T-helper 17 cell (primary cell): ENCODE measurements at places on chromosomes 5 and 9. TPM values are rescaled to one million over a fixed set of nuclear protein-coding genes. Genes with fewer than 3 reads are reported as not detected.

- H3K4me3 ChIP-seq: no peak overlapping the region
- no peak overlapping the region for H3K27ac ChIP-seq
- H3K27me3 ChIP-seq: peaks cover 36% of the 10 kb centered on the region
- H3K36me3 ChIP-seq: no peaks in the 10 kb centered on the region
- no peaks in the 10 kb centered on the region for H3K4me1 ChIP-seq
- no peak for DNase-seq
These were observed 319.9 kb downstream of the SPOCK1 start for GRCh38 chr5:137179203-137179602.

GRCh38 chr5:10393491-10393890 is 40.0 kb downstream of the MARCHF6 start:
- peaks cover 11% of the 10 kb centered on the region for H3K36me3 ChIP-seq
- peaks cover 12% of the 10 kb centered on the region for H3K4me1 ChIP-seq
- DNase-seq: no peak

- peaks cover 2% of the 10 kb centered on the region for H3K36me3 ChIP-seq
- no peak overlapping the region for H3K4me3 ChIP-seq
- H3K27me3 ChIP-seq: peaks cover 23% of the 10 kb centered on the region
These were observed 126.9 kb downstream of the PAPPA start for GRCh38 chr9:116280529-116280928.

DNA sequence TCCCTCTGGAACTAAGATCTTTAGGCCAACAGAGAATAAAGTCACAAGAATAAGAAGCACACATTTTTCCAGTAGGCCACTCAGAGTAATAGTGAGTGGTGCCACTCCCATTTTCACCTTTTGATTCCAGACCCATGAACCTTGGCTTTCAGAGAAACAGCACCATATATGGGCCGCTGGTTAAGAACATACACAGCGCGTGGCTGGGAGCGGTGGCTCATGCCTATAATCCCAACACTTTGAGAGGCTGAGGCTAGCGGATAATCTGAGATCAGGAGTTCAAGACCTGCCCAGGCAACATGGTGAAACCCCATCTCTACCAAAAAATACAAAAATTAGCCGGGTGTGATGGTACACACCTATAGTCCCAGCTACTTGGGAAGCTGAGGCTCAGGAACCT is 15.6 kb upstream of the PTGES start:
- H3K27me3 ChIP-seq: peaks cover 9% of the 10 kb centered on the region
- no peak overlapping the region for H3K4me3 ChIP-seq
- no peaks in the 10 kb centered on the region for H3K36me3 ChIP-seq
- no peaks in the 10 kb centered on the region for H3K4me1 ChIP-seq

- H3K27ac ChIP-seq: no peak overlapping the region
- no peak overlapping the region for H3K4me3 ChIP-seq
- H3K4me1 ChIP-seq: peaks cover 21% of the 10 kb centered on the region
- no peak for DNase-seq
- no peaks in the 10 kb centered on the region for H3K27me3 ChIP-seq
- peaks cover 10% of the 10 kb centered on the region for H3K36me3 ChIP-seq
These were observed 117.3 kb downstream of the GDNF start for GRCh38 chr5:37722236-37723161.

DNA sequence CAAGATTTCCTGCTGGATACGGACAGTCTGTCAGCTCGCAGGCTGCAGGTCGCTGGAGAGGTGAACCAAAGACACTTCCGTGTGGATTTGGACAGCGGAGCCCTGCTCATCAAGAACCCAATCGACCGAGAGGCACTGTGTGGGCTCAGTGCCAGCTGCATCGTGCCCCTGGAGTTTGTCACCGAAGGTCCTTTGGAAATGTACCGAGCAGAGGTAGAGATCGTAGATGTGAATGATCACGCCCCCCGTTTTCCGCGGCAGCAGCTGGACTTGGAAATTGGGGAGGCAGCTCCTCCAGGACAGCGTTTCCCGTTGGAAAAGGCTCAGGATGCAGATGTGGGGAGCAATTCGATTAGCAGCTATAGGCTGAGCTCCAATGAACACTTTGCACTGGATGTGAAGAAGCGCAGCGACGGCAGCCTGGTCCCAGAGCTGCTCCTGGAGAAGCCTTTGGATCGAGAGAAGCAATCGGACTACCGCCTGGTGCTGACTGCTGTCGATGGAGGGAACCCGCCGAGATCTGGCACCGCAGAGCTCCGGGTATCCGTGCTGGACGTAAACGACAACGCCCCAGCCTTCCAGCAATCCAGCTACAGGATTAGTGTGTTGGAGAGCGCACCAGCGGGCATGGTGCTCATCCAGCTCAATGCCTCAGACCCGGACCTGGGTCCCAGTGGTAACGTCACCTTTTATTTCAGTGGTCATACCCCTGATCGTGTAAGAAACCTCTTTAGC is 658 bp downstream of the PCDHGC4 start:
- H3K4me1 ChIP-seq: peaks cover 2% of the 10 kb centered on the region
- no peak for DNase-seq
- H3K27me3 ChIP-seq: peaks cover 96% of the 10 kb centered on the region
- no peaks in the 10 kb centered on the region for H3K36me3 ChIP-seq
- H3K4me3 ChIP-seq: no peak overlapping the region

DNA sequence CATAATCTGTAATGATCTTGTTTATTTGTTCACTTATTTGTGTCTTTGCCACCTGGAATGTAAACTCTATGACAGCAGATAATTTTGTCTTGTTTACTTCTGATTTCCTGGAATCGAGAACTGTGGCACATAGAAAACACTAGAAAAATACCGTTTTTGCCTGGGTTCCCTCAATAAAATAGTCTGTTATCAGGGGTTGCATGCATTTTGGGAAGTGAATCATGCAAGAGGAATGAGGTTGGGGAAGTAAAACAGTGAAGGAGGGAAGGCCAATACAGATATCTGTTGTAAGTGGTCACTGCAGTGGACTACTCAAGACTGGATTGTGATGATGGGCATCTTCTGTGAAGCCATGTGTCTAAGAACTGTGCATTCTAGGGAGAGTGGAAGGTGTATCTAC is 45.2 kb upstream of the IL6ST start:
- no peaks in the 10 kb centered on the region for H3K36me3 ChIP-seq
- H3K4me3 ChIP-seq: no peak overlapping the region
- H3K4me1 ChIP-seq: peaks cover 8% of the 10 kb centered on the region

DNA sequence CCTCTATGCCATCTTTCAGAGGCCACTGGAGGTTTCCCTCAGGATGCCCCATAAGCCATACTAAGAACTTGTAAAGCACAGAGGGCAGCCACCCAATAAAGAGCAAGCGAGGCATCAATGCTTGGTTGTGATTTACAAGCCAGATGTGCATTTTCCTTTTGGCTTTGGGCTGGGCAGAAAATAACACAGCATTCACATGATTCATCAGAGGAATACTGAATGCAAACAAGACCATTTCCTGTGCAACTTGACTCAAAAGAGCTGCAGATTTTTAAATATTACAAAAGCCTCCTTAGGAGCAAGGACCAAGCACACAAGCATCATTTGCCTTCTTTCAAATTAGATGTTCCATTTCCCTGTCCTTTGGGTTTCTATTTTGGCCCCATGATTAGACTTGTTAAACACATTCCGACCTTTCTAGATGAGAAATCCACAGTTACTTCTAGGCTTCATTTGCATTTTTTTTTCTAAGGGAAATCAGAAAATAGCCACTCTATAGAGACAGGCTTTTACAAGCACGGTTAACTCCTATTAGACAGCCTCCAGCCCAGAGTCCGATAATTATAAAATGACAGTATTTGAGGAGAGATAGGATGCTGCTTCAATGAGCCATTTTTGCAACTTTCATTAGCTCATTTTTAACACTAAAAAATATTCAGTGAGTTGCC is 207.8 kb downstream of the SEMA5A start:
- H3K4me3 ChIP-seq: no peak overlapping the region
- DNase-seq: no peak
- H3K27me3 ChIP-seq: no peaks in the 10 kb centered on the region
- H3K4me1 ChIP-seq: no peaks in the 10 kb centered on the region

DNA sequence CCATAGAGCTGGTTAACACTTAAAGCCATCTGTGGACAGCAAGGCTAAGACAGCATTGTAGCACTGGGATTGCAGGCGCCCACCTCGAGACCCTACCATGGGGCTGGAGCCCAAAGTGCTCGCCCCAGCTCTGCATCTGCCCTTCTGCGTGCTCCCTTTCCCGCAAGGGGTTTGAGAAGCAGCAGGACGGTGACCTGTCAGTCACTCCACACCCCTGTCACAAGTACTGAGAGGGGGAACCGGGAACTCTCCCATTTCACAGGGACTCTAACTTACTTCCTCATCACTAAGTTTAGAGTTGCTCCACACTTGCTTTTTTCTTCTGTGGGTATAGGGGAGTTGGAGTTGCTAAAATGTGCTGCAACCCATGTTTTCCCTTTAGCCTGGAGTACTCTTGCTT is 273.2 kb downstream of the SMARCA2 start:
- H3K36me3 ChIP-seq: no peaks in the 10 kb centered on the region
- no peak overlapping the region for H3K27ac ChIP-seq
- H3K4me3 ChIP-seq: no peak overlapping the region
- H3K27me3 ChIP-seq: peaks cover 55% of the 10 kb centered on the region

GRCh38 chr5:138833080-138833479 is 42.1 kb downstream of the LRRTM2 start:
- no peak overlapping the region for H3K27ac ChIP-seq
- no peaks in the 10 kb centered on the region for H3K27me3 ChIP-seq
- DNase-seq: no peak
- no peak overlapping the region for H3K4me3 ChIP-seq

DNA sequence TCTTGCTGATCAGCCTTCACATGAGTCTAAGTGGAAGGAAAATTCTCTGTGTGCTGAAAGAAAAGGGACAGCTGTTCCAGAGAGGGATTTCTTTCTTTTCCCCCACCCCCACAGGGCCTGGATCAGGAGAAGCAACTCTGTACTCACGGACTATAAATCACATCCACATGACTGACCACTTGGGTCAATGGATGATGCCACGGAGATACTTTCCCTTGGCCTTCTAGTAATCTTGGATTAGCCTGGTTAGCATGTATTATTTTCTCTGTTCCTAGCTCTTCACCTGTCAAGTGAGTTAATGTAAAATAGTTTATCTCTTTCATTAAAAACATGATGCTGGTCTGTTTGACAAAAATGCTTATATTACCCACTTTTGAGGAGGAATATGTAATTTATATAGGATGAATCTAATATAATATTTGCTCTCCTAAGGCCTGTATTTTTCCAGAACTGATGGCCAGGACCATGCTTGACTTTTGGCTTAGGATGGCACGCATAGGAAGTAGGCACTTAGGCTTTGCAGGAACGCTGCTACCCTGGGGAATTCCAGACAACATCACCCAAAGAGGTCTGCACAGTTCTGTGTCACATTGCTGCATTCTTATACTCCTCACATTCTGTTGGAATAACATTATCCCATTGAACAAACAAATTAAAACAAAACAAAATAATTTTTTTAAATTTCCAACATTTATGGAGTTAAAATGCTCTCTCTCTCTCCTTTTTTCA is 892.1 kb downstream of the TLE1 start:
- H3K27me3 ChIP-seq: no peaks in the 10 kb centered on the region
- no peak overlapping the region for H3K4me3 ChIP-seq
- no peak overlapping the region for H3K27ac ChIP-seq
- no peaks in the 10 kb centered on the region for H3K4me1 ChIP-seq

DNA sequence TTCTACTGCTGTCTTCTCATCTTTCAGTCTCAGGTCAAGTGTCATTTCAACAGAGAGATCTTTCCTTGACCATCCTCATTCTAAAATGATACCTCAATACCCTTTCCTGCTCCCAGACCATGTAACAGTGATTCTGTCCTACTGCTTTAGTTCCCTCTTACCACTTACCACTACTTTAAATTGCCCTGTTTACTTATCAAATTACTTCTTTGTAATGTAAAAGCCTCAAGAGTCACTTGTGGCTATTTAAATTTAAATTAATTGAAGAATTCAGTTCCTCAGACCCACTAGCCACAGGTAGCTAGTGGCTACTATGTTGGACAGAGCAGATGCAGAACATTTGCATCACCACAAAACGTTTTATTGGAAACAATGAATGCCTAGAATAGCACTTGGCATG is 217.3 kb downstream of the ADAMTS6 start:
- peaks cover 5% of the 10 kb centered on the region for H3K27me3 ChIP-seq
- H3K4me3 ChIP-seq: no peak overlapping the region
- H3K27ac ChIP-seq: no peak overlapping the region
- H3K36me3 ChIP-seq: peaks cover 3% of the 10 kb centered on the region
- H3K4me1 ChIP-seq: peaks cover 2% of the 10 kb centered on the region

DNA sequence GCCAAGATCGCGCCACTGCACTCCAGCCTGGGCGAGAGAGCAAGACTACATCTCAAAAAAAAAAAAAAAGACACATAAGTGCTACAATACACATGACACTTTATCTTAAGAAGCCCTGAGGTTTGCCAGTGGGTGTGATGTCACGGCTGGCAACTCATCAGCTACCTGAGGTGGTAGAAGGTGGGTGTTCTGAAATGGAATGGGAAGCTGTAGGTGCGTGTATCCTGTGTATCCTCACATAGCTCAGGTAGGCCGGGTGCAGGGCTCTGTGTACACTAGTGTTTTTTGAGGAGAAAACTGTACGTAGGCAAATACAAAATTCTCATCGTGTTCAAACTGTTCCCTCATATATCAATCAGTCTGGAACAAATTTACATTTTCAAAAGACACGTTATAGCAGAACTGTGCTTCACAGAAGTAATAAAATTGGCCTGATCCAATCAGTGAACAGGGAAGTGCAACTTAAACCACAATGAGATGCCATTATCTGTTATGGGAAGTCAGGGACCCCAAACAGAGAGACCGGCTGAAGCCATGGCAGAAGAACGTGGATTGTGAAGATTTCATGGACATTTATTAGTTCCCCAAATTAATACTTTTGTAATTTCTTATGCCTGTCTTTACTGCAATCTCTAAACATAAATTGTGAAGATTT is 10.4 kb downstream of the BICD2 start:
- no peaks in the 10 kb centered on the region for H3K27me3 ChIP-seq
- H3K4me1 ChIP-seq: peaks cover 32% of the 10 kb centered on the region
- no peaks in the 10 kb centered on the region for H3K36me3 ChIP-seq
- H3K27ac ChIP-seq: no peak overlapping the region
- H3K4me3 ChIP-seq: no peak overlapping the region

DNA sequence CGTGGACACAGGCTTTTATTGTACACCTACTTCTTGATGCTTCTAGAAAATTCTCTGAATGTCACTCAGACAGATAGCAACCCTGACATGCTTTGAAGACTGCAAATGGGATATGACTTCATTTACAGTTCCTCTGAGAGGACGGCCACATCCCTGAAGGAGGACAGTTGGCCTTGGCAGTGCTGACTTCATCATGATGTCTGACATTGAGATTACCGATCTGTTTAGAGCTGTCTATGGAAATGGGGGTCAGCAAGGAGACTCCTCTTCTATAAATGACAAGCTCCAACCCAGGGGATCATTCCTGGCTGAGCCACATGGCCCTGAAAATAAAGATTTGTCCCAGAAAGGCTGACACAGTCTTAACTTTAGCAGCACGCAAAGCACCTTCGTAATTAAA is 75.8 kb downstream of the NUDT12 start:
- no peaks in the 10 kb centered on the region for H3K4me1 ChIP-seq
- H3K27me3 ChIP-seq: peaks cover 28% of the 10 kb centered on the region
- H3K36me3 ChIP-seq: no peaks in the 10 kb centered on the region
- no peak for DNase-seq
- H3K27ac ChIP-seq: no peak overlapping the region

LECT2 gene
- not detected for total RNA-seq

STK32A gene
- total RNA-seq: not detected

ELOVL7 gene
- total RNA-seq: 40.1 TPM

NUTM2G gene
- not detected for total RNA-seq

NTNG2 gene
- 3.6 TPM for total RNA-seq

CTXN3 gene
- not detected for total RNA-seq

TEK gene
- not detected for total RNA-seq

PRUNE2 gene
- total RNA-seq: not detected

PCDHA2 gene
- total RNA-seq: not detected

GABRP gene
- total RNA-seq: not detected

C5orf52 gene
- total RNA-seq: not detected

KIF24 gene
- total RNA-seq: 0.08 TPM

SLC6A18 gene
- not detected for total RNA-seq

EIF4E1B gene
- not detected for total RNA-seq
